NCI-H1436 treated with DMSO at 0.1 percent for 48 hours (cell line): ENCODE measurements at places on chromosomes 1 and 21.

DNA sequence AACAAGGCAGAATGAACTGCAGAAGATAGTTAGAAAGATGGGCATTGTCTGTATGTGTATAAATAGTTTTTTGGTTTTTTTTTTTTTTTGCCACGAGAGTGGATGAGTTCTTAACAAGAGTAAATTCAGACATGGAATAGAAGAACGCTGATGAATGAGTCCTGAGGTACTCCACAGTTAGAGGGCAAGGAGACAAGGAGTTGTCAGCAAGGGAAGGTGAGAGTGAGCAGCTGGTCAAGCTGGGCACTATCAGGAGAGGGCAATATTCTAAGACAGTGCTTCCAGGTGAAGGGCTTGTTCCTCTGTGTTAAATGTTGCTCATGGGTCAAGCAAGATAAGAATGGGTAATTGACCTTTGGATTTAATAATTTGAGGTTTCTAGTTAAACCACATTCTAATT, 138.6 kb upstream of the FAM78B start:
- DNase-seq, result no peak

DNA sequence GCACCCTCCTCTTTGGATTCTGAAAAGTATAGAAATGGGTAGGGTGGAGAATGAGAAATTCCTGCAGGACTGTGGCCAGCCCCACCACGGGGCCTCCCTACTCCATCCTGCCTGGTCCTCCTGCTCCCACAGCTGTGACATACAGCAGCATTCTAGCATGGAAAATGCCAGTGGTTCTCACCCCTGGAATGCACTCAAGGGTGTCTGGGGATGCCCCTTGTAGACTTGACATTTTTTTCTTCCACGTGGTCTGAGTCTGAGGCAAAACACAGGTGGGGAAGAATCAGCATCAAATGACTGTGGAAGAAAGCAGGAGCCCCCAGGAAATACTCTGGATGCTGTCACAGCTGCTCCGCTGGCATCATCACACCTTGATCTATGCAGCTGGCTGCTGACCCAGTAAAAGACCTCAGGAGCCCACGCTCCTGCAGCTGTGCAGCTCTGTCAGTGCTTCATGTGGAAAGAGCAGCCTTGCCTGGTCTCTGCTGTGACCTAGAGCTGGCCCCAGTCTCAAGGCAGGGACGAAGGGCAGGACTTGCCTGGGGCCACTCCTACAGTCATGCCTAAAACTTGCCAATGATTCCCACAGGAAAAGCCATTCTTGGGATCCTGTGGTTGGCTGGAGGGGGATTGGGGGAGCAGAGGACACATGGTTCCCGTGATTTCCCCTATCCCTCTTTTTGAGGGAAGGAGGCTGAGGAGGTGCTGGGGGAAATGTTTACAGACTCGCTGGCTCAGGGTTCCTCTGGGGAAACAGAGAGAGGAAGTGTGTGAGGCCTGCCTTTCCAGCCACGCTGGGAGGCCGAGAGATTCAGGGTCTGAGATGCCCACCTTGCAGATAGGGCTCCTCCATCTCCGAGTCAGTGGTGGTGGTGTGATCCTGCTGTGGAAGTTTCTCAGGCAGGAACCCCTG, 10.8 kb upstream of the A3GALT2 start:
- DNase-seq, result no peak

GRCh38 chr1:176843352-176844297, 320.9 kb downstream of the ASTN1 start:
- DNase-seq, result no peak

- no peak for DNase-seq
These were observed 921 bp upstream of the ASCL5 start for GRCh38 chr1:201127755-201128455.

- DNase-seq, result no peak
These were observed 27.5 kb downstream of the ZP4 start for GRCh38 chr1:237863234-237863633.

- DNase-seq, result peak; percentile 41
These were observed 105.6 kb upstream of the PLXNA2 start for GRCh38 chr1:208349694-208350330.

GRCh38 chr1:40774266-40774998, 9.2 kb upstream of the KCNQ4 start:
- no peak for DNase-seq

DNA sequence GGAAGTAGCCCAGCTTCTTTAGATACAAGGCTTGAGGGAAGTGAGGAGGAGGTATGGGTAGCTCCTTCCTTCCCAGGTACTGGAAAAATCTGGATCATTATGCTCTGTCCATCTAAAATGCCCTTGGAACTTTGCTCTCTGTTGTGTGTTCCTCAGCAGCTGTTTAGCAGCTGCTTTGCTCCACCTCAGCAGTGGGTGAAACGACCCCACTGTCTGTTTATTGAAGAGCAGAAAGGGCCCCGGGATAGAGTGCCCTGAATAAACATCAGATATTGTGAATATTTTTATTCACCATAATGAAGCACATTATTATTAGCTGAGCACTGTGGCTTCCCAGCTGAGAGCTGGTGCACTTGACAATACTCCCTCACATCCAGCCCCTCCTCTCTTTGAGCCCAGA, 237.9 kb downstream of the PBX1 start:
- DNase-seq, result no peak

- no peak for DNase-seq
These were observed 2.2 kb upstream of the KRTAP10-6 start for GRCh38 chr21:44594406-44594916.

- DNase-seq, result no peak
These were observed 182.9 kb upstream of the KCND3 start for GRCh38 chr1:112172294-112172882.

DNA sequence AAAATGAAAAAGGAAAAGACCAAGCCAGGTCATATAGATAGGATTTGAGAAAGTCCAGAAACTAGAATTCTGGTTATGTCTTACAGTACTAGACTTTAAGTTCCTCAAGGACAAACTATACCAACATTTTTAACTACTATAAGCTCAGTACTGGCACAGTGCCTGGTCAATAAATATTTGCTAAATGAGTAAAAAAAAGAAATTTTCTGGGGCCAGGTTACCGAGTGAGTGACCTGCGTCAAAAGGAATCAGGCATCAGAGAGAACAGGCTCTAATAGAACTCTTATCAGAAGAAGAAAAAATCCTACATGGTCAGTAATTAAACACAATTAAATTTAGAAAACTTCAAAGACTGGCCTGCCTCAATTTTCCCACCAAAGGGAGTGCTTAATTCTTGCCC, 23.8 kb upstream of the YRDC start:
- no peak for DNase-seq

DNA sequence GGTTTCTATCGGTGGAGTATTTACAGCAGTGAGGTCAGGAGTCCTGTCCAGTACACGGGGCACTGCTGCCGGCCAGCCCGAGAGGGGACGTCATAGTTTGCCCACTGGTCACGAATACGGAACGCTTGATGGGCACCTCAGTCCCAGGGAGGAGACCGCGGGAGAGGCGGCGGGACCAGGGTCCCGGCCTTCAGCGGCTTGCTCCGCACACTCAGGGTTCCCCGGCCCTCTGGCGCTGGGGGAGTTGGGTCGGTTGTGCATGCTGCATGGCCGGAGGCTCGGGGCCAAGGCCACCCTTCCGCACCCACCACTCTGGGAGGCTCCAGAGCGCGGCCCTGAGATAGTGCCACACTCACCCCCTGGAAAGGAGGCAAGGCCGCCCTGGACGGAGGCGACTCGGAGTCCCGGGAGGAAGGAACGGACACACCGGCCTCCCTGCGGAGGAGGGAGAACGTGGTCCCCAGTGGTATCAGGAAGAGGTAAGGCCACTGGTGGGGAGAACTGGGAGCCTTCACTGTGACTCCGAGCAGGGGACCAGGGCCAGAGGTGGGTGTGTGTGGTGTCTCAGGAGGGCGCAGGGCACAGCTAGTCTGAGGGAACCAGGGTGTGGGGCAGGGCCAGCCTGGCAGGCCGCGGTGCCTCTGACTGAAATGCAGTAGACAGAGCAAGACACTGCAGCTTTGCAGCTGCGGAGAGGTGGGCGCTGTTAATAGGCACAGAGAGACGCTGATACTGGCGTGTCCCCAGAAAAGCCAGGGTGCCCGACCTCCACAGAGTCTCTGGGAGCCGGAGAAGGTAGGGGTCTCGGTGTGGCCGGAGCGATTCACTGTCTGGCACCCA, 28.6 kb upstream of the PRSS38 start:
- no peak for DNase-seq

DNA sequence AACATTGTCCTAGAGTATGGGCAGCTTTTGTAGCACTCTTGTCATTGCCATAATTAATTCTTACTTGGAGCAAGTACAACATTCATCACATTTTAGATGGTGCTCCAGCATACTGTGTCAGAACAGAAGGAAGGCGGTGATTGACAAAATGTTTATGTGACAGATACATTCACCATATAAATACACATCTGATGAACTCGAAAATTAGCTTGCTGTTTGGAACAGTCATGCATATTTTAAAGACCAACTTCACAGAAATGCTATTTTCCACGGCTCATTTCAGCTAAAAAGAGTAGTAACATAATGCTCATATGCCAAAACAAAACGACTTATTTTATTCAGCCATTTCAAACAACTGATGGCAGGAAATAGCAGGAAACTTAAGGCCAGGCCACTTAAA, 302.7 kb downstream of the MRPL39 start:
- no peak for DNase-seq

GRCh38 chr1:190043655-190044054, 434.0 kb downstream of the BRINP3 start:
- no peak for DNase-seq

- no peak for DNase-seq
These were observed at the start of gene PTPRC for GRCh38 chr1:198638894-198639635. TSS of gene PTPRC (plus strand) at chr1:198639040. CDS start at chr1:198639269, 229 bp downstream.

GRCh38 chr21:42784896-42785451, 94.4 kb downstream of the WDR4 start:
- no peak for DNase-seq

GRCh38 chr1:240527086-240527485, 84.9 kb downstream of the GREM2 start:
- peak; percentile 52 for DNase-seq

DNA sequence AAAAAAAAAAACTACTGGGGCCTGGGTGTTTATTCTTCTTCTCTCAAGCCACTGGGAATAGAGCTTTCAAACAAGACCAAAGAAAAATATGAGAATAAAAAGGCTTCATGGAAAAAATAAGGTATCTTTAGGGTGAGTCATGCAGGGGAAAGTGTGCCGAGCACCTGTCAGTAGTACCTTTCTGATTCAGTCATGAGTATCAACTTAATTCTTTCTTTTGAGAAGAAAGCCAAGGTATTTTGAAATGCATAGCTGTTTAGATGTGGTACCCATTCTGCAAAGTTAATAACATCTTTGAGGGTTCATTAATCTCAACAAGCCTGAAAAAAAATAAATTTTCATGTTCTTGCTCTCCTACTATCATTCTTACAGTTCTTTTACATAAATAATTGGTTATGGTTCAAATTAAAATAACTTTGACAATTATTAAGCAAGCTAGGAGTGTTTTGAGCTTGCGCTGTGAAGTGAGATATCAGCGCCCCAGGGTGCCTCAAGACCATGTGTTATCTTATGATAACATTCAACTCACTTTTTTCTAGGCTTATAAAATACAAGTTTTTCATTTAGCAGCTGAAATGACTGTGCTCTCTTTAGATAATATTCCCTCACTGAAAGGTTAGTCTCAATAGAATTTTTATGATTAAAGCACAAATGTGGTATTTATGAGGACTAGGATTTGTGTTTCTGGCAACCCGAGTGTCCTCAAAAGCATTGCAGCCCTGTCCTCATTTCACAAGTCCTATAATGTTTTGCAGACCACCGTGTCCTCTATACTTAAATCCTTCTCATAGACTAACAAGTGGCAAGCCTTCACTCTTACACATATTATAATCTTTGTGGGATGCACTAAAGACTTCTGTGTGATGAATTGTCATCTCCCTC, 138.6 kb downstream of the SLC44A5 start:
- no peak for DNase-seq

DNA sequence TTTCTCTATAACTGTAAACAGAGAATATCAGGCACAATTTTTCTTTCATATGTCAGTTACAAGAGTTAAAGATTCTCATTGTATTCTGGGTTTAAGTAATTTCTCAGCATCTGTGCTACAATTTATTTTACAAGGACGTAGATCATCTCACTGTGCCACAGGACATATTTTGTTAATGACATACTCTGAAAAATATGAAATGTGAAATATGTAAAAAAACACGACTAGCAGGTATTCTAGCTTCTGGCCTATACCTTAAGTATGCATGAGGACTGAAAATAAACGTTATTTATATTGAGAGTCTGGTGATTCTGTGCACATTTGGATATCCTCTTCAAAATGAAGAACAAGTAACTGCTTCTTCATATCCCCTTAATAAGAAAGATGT, 308.8 kb downstream of the BRINP3 start:
- no peak for DNase-seq

- no peak for DNase-seq
These were observed 243.0 kb downstream of the PBX1 start for GRCh38 chr1:164801791-164802502.

DNA sequence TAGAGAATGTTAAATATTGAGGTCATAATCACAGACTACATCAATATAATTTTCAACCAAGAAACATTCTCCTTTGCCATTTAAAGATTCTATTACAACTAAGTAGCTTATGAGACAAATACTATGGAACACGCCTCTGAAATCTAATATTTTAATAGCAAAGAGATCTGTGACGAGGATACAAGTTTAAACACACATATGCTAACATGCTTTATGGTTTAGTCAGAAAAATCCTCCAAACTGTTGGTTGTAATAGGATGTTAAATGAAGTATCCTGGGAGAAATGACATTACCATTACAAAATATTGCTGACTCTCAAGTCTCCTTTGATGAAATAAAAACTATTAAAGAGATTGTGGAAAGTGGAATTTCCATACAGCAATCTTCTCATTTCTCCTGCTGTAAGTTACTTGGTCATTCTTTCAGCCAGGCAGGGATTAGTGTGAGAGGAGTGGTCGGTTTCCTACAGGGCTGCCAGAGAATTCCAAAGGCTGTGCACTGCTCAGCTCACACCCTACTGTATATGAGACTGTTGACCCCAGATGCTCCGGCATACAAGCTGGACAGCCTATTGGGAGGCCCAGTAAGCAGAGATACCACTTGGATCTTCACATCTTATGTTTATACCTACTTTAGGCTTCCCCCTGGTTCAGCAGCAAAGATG, 26.6 kb downstream of the SCYL3 start:
- no peak for DNase-seq

DNA sequence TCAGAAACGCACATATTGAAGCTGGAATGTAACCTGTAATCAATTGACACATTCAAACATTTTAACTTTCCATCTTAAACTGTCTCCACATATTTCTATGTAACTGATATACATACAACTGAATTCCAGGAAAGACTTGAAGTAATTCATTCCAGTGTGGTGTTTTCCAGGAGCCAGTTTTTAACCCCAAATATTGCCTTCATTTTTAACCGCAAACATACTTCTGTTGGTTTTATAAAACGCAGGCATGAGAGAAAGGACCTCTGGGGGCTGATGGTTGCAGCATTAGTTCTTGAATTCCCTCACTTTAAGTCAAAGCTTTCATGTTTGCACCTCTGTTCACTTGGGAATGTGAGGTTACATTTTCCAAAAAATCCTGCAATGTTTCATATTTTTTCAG, 204.1 kb downstream of the CRB1 start:
- DNase-seq, result no peak

DNA sequence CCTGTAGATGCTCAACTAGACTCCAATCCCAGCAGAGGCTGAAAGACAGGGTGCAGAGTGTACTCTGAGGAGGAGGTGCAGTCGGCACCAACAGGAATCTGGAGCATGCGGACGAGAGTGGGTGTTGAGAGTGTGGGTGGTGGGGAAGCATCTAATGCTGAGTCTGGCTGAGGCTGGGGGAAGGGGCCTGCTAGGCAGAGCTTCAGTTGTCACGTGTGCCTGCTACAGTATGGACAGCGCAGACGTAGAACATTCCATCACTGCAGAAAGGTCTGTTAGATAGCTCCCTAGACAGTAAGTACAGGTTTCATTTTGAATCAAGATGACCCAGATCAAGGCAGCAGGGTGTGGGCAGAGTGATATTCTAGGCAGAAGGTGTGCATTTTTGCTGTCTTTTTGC, 23.1 kb downstream of the SNAP47 start:
- no peak for DNase-seq
